ENCODE measurements at places on chromosomes 5 and 9. TPM values are rescaled to one million over a fixed set of nuclear protein-coding genes. Genes with fewer than 3 reads are reported as not detected.

Gene CD74
- total RNA-seq = 170 TPM

DNA sequence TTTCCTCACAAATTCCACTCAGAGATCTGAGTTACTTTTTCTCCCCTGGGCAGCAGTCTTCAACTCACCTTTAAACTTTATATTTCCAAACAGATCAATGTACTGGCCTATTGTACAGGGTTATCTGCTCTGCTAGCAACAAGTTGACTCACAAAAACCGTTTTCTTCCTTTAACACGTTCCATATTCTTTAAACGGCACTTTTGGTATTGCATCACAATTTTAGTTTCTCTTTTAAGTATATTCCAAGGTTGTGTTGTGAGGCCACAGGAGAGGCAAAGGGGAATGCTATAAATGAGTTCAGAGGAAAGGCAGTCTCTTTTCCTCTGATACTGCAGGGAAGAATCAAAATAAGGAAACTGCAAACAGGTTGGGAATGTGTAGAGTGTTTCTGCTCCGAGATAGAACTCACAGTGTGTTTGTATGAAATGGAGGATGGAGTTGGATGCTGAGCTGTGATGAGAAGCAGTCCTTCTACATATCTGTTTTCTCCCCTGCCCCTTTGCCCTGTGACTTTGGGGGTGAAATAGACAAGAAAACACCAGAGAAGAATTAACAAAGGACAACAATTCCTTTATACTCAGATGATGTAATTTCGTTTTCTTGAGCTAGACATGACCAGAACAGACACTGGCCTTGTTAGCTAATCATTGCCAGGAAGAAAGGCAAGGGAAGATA is 9.9 kb upstream of the ALDOB start:
- no peak for DNase-seq

Gene LVRN
- total RNA-seq = 1.3 TPM

DNA sequence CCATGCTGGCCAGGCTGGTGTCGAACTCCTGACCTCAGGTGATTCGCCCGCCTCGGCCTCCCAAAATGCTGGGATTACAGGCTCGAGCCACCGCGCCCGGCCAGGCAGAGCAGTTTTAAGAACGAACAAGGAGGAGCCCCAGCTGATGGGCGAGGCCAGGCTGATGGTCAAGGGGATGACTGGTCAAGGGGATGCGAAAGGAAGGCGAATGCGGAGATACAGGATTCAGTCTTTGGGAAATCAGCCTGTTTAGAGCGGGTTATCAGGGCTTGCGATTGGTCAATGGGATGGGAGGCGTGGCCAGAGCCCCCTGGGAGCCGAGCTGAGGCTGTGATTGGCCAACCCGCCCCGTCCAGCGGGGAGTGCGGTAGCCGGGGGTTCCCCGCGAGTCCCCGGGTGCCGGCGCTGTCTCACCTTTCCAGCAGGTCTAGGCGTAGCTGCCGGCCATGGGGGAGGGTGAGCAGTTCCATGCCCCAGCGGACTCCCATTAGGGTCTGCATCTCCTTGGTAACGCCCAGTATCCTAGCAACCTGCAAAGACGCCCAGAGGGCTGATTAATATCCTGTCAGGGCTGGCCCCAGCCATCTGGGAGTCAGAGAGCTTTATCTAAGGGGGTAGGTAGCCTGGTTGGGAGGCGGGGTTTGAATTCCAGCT is 7.5 kb upstream of the TOR2A start:
- DNase-seq = no peak

Gene NUTM2G
- total RNA-seq = not detected

DNA sequence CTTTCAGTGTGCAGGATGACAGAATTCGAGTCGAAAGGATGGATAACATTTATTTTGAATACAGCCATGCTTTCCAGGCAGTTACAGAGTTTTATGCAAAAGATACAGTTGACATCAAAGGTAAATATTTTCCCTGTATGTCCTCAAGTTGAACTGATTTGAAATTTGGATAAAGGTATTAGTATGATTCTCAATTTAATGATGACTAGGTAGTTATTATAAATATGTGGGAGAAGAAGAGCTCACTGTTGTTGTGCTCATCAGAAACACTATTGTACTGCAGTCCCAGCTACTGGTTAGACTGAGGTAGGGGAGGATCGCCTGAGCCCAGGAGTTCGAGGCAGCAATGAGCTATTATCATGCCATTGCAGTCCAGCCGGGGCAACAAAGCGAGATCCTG is 70.7 kb upstream of the DHFR start:
- DNase-seq = no peak

Gene SNCAIP
- total RNA-seq = 254 TPM

- DNase-seq = no peak
Measured at GRCh38 chr9:115673599-115673998, 480.0 kb upstream of the PAPPA start.

Gene ALAD
- 19.3 TPM for total RNA-seq

GRCh38 chr5:55852503-55852902 is 1.3 kb downstream of the IL31RA start:
- DNase-seq = no peak

DNA sequence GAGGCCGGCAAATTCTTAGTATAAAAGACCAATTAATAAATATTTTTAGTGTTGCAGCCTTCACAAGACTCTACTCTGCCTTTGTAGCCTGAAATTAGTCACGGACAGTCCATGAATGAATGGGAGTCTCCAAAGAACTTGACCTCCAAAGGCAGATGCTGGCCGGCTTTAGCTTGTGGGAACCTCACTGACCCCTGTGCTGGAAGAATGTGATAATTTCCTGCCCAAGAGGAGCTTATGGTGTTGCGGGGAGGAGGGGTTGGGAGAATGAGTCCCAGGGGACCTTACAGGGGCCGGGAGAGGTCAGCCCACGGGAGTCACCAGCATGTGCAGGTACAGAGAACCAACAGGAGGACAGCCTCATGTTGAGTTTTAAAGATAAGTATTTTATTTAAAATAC is 143.1 kb downstream of the IRX2 start:
- no peak for DNase-seq

DNA sequence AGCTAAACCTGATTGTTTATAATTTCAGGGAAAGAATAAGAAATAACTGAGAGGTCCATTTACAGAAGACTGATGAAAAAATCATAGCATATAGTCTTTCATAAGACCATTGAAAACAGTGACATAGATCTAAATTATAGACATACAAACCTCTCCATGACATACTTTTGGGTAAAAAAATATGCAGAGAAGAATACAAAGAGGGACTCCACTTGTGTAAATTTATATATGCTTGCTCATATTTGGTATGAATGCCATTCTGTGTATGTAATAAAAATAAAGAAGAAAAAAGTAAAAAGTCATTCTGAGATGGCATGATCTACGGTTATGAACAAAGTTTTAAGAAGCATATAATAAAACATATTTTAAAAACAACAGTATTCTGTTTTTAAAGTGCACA is 310.7 kb downstream of the ASTN2 start:
- DNase-seq = no peak

- DNase-seq = no peak
Measured at GRCh38 chr9:135809166-135809565, 98.2 kb downstream of the CAMSAP1 start.

DNA sequence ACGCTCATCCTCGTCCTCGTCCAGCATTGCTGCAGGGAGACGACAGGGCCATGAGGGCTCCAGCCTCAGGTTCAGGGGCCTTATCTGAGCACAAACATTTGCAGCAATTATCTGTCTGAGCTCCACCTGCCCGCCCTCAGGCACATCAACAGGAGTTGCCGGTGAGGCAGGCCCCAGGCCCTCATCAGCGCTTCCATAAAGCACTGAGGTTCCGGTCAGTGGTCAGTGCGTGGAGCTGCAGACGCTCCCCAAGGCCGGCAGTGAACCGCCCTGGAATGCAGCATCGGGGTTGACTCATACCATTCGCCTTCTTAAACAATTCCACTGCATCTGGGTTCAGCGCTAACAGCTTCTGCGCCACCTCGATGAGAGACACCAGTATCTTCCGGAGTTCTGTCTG is 15.2 kb downstream of the UBAC1 start:
- no peak for DNase-seq

Gene NCS1
- total RNA-seq = 20.1 TPM

DNA sequence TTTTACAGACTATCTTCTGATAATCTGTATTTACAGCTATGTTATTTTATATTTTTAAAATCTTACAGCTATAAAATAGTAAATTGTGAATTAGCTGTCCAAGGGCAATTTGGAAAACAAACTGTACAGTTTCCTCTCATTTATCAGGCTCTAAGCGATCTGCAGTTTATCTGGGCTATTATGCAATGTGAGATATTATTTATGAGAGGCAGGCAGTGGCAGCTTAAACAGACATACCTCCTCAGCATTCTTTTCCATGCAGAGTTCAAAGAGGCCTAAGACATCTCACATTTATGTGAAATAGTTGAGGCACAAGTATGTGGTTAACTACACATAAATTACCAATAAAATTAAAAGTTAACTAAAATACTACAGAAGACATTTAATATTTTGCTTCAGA is 10.2 kb downstream of the NIPSNAP3B start:
- no peak for DNase-seq

GRCh38 chr5:138955013-138955660 is 80.0 kb upstream of the LRRTM2 start:
- no peak for DNase-seq

DNA sequence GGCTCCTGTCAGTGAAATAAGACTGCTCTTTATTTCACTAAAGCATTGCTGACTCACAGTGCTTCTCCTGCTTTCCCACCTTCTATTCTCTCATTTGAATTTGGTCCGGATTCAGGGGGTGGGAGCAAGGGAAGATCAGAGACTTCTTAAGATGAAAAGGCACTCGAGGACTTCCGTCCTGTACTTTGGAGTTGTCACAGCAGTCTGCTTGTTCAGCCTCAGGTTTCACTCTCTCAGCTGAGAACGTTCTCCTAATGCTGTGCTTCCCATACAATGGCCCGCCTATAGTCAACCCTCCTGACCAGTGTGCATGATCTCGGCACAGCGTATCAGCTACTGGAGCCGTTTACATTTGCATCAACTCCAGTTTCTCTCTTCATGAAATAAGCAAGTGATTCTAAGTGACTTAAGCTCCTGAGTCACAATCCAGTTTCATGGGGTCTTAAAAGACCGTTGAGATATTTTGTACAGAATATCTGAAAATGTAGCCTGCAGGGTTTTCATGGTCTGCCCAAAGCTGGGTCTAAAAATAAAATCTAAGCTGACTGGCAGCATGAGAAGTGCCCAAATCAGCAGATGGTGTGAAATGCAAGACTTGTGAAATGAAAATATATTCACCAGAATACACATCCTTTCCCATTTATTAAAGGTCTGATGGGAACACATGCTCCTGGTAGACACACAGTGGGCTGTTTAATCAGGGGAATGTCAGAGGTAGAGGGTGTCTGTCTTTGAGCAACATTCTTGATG is 145.0 kb downstream of the ADCY2 start:
- no peak for DNase-seq

- no peak for DNase-seq
Measured at GRCh38 chr5:78062645-78063044, 231.9 kb downstream of the AP3B1 start.

GRCh38 chr5:74665816-74666215 is 19.2 kb upstream of the HEXB start:
- no peak for DNase-seq

DNA sequence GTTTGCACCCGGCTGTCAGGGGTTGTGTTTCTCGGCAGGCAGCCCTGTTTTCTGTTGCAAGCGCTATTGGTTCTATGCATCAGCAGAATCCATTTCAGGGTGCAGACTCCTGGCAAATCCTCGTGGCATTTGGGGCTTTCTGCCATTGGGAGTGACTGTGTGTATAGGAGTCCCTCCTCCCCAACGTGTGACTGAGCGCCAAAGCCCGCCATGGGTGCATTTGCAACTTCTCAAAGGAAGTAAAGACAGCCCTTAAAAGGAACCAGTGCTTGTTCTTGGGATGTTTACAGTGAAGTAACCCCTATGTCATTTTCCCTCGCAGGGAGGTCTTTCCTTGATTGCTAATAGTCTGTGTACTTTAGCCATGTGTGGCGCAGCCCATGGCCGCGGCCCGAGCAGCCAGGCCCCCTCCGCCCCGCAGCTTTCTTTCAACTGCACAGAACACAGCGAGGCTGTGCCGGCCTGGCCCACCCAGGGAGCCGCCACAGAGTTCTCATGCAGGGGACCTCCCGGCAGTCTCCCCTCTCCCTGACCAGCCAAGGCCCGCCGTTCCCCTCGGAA is 175.6 kb downstream of the HSD17B3 start:
- DNase-seq = no peak

GRCh38 chr5:119079318-119079921 is 8.5 kb downstream of the DMXL1 start:
- DNase-seq = no peak

Gene RPS23
- total RNA-seq = 2,350 TPM

Gene SLC45A2
- 0.15 TPM for total RNA-seq

DNA sequence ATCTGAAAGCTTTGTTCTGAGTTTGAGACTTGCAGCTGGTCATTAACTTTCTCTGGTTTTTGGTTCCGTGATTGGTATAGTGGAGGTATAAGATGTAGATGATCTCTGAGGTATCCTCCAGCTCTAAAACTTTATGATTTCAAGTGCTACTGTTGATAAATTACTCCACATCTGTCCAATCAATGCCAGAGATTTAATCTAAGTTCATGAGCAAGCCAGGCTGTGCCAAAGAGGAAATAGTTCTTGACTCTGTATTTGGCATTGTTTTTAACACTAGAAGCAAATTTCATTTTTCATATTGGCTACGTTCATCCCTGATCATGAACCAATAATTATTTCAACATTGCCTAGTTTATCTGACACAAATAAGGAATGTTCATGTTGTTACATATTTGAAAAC is 28.5 kb upstream of the CHD1 start:
- DNase-seq = no peak

DNA sequence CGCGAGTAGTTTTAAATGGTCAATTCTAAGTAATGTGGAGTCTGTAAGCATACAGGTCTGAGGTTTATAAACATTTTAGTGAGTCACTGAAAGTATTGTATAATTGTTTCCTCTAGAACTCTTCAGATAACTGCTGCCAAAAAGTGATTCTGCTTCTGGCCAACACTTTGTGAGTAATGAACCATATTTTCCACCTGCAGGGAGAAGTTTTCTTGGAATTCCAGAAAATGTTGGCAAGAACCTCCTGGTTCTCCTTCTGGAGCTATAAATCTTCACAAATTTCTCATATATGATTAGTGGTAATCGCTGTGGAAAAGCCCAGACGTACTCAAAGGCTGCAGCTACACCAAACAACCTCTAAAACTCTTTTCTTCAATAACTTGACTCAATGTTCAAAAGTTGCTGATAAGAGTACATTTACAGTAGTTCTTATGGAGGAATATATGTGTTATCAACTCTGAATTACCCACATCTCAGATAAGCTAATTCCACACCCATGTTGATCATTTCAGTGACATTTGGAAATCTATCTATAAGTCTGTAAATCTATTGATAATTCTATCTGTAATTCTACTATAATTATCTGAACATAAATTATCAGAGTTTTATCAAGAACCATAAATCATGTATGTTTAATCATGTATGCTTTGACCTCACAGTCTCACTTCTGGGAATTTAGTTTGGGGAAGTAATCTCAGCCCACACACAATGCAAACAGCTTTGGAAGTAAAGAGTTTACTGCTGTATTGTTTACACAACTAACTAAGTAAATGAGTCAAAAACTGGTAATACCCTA is 74.1 kb downstream of the FNBP1 start:
- no peak for DNase-seq

Data from endothelial cell (in vitro differentiated cells).